ENCODE measurements at places on chromosomes 5 and 9. TPM values are rescaled to one million over a fixed set of nuclear protein-coding genes. Genes with fewer than 3 reads are reported as not detected.

Gene IARS1
- total RNA-seq, result 82.1 TPM

Gene LCN12
- total RNA-seq, result 1.6 TPM

Gene NRG2
- 0.81 TPM for total RNA-seq

Gene ANKRD18A
- total RNA-seq, result 0.06 TPM

Gene PAEP
- total RNA-seq, result not detected

Gene EDIL3
- total RNA-seq, result 205 TPM

Gene FRRS1L
- total RNA-seq, result 0.29 TPM

Gene GLRA1
- total RNA-seq, result not detected

Gene FRMD3
- total RNA-seq, result 7.2 TPM

Gene PCDHB10
- total RNA-seq, result 3.6 TPM

- no peak for DNase-seq
Observed at GRCh38 chr5:179880066-179880650, 21.5 kb upstream of the MRNIP start.

DNA sequence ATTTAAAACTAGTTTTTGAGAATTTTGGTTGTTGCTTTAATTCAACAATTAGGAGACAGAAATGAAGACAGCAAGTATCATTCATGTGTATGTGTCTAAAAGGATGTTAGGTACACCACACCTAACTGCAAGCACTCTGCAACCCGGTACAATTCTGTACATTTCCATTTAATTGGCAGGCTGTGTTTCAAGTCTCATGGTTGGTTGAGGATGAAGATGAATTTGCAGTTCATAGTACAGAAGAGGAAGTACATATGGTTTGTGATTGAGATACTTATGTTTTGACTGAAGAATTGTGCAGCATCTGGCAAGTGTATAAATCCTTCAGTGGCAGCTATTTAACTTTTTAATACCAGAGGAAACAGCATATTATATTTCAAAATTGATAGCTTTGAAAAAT is 628.7 kb upstream of the ZNF608 start:
- no peak for DNase-seq

- no peak for DNase-seq
Observed at GRCh38 chr5:128736553-128736952, 198.5 kb upstream of the FBN2 start.

DNA sequence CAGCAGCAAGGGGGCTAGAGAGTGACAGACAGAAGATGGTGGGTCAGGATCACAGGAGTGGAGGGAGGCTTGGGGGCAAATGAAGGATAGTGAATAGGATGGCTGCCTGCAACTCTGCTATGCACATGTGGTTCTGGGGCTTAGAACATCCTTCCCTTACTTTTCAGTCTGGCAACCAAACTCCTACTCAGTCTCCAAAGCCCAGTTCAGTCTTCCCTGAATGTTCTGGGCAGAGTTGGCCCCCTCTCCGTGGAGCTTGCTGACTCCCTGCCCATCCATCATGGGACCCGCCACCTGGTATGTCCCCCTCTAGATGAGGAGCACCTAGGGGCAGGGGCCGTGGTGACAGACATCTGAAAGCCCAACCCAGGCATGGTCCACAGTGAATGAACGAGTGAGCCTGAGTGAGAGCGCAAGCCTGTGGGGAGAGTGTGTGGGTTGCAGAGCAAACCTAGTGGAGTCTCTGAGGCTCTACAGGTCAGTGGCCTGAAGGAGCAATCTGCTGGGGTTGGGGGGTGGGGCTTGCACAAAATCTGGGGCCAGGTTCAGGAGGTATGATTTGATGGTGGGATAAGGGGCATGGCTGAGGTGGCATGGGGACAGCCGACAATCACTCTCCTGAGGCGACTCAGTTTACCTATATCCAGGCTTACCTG is 180.6 kb downstream of the FGF18 start:
- no peak for DNase-seq

GRCh38 chr5:170590566-170590965 is 86.7 kb downstream of the KCNIP1 start:
- DNase-seq, result no peak

- no peak for DNase-seq
Observed at GRCh38 chr5:14983666-14984441, 112.3 kb upstream of the ANKH start.

DNA sequence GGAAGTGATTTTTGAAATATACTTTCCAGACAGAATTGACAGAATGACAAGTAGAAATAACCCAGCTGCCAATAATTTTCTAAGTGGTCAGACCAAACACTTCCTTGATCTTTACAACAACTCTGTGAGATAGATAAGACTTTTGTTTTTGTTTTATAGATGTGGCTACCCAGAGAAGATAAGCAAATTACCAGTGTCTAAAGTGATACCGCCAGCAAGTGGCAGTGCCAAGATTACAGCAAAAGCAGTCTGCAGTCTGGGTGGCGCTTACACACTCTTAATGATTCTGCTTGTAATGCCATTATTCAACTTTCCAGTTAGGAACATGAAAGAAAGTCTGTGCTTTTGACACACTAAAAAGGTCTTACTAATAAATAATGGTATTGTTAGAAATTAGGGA is 92.1 kb downstream of the HCN1 start:
- DNase-seq, result no peak

DNA sequence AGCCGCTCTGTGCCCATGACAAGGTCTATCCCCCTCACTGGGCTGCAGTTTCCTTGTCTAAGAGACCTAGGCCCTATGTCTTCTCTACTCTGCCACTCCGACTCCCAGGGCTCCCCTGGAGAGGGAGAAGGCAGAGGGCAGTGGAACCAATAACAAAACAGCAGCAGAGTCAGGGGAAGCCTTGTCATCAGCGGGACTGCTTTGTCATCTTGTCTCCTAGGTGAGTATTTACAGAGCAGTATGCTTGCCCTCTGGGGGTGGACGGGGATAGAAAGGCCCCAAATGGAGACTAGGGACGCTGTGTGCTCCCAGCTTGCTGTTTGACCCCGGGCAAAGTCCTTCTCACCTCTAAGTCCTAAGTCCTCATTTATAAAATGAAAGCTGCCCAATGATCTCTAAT is 318.5 kb downstream of the CDK5RAP2 start:
- DNase-seq, result no peak

DNA sequence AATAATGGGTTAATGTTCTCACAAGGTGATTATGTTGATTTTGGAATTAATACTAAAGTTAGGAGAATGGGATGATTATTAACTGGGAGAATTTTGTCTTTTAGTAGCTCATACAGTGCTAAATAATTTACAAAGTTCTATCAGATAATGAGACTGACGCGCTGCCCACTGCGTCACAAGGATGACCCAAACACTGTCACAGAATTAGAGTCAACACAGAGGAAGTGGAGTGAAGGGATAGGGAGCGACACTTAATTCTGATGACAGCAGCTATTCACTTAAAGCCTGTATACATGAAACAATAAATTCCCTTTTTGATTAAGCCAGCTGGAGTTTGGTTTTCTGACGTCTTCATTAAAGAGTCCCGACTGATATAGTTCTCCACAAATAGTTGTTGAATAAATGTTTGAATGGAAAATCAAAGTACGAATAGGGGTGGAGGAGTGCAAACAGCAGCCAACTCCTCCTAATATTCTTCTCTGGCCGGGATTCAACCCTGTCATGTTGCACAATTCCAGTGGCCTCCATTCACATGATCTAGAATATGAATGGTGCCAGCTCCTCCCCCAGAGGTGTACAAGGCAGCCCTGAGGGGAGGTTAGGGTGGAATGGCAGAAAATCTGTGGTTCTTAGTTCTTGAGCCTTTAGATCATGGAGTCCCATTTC is 140.3 kb downstream of the PCSK1 start:
- DNase-seq, result no peak

GRCh38 chr9:27719711-27720110 is 146.4 kb upstream of the C9orf72 start:
- no peak for DNase-seq

- DNase-seq, result no peak
Observed at GRCh38 chr5:130268489-130268888, 364.2 kb downstream of the CHSY3 start.

DNA sequence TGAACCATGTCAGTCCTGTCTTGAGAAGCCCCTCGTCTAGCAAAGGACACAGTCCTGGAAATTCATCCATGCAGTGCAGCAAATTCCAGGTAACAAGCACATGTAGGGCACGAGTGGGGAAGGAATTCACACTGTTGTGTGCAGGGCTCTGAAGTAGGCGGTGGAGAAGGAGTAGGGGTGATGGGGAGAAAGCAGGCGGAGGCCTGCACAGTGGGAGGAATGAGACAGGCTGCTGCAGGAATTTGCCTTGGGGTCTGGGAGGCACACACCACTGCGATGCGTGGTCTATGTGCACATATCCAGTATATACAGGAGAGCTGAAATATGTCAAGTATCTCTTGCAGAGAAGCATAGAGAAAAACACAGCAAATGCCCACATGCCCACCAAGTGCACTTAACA is 249.2 kb upstream of the IRX2 start:
- DNase-seq, result no peak

DNA sequence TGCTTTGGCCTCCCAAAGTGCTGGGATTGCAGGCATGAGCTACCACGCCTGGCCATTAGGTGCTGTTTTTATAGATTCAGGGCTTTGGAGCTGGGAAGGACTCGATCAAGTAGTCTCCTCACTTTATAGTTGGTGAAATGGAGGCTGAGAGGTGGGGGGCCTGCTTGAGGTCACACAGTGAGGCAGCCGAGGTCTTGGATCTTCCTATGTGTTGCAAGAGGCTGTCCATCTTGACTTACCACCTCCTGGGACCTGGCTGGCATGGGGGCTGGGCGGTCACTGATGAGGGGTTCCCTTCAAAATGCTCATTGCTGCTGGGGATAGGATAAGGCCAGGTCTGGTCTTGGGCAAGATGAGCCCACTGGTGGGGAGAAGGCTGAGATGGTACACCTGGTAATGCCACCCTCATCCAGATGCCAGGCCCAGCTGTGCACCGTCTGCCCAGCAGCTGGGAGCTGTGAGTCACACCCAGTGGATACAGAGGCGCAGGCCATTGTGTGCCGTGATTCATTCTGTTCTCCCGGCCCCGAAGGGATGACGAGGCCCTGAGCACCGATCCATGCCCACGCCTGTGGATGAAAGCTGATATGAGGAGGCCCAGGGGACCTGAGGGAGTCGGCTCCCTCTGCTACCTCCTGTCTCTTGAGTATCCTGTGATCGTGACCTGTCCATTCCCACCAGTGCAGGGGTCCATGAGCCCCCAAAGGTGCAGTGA is 10.5 kb upstream of the NDST1 start:
- DNase-seq, result peak; percentile 94

DNA sequence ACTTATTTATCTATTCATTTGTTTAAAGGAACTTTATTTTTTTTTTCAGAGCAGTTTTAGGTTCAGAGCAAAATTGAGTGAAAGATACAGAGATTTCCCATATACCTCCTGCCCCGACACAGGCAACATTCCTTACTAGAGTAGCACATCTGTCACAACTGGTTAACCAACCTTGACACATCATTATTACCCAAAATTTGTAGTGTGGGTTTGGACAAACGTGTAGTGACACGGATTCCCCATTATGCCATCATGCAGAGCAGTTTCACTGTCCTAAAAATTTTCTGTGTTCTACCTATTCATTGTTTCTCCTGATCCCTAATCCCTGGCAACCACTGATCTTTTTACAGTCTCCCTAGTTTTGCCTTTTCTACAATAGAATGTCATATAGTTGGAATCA is 57.3 kb upstream of the LHFPL2 start:
- no peak for DNase-seq

GRCh38 chr5:68778484-68778883 is 315.3 kb upstream of the SLC30A5 start:
- no peak for DNase-seq
